Caco-2 (cell line): ENCODE measurements at places on chromosomes 12 and 14.

DNA sequence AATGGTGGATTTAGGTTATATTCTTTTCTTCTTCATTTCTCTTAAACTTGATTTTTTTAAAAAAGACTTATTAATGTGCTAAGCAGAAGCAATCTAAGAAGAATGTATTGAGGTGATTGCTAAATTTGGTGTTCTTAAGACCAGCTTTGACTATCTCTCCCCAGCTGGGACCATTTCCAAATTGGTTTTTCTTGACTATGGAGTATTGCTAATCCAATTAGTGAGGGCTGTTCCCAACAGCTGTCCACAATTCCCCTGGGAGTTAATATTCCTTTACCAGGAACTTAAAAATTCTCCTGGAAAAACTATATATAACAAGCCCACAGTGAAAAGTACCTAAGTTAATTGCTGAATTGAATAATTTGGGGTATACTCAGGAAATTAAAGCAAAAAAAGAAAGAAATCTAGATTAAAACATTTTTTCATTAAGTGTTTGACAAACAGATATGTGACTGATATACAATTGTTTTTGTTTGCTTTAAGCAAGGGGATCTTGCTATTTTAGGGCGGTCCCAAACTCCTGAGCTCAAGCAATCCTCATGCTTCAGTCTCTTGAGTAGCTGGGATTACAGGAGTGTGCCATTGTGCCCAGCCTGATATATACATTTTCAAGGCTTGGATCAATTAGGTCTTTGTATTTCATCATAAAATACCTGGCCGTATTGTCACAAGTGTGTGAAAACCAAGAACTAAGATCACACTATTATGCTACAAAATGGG is 105.0 kb downstream of the FAR2 start:
- no peak for DNase-seq
- H3K4me3 ChIP-seq: no peak overlapping the region
- H3K36me3 ChIP-seq: no peaks in the 10 kb centered on the region
- no peaks in the 10 kb centered on the region for H3K4me1 ChIP-seq
- no peaks in the 10 kb centered on the region for H3K27me3 ChIP-seq

DNA sequence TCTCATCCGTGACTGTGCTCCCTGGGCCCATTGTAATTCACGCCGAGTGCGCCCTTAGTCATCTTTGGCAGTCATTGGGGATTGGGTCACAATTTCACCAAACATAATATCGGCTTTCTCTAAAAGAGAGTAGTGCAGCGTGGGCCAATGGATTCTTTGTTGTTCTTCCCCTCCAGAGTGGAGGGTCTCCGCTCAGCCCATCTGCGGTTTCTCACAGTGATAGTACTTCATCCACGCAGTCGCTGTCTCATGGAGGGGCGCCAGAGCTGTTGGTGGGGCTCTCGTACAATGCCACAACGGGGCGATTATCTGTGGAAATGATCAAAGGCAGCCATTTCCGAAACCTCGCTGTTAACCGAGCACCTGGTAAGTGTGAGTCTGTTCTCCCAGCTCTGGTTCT is 321.8 kb downstream of the SNAPC1 start:
- H3K27me3 ChIP-seq: no peaks in the 10 kb centered on the region
- DNase-seq: no peak
- H3K4me1 ChIP-seq: no peaks in the 10 kb centered on the region

GRCh38 chr12:25714198-25714984 is 161.3 kb upstream of the LMNTD1 start:
- H3K4me1 ChIP-seq: no peaks in the 10 kb centered on the region
- no peak for DNase-seq
- no peak overlapping the region for H3K27ac ChIP-seq
- no peaks in the 10 kb centered on the region for H3K36me3 ChIP-seq

- H3K4me3 ChIP-seq: no peak overlapping the region
- peaks cover 7% of the 10 kb centered on the region; the same call in 1 of the 2 replicates for H3K4me1 ChIP-seq
- H3K27ac ChIP-seq: no peak overlapping the region
Observed at GRCh38 chr12:101671157-101671791, 26.2 kb upstream of the CHPT1 start.

DNA sequence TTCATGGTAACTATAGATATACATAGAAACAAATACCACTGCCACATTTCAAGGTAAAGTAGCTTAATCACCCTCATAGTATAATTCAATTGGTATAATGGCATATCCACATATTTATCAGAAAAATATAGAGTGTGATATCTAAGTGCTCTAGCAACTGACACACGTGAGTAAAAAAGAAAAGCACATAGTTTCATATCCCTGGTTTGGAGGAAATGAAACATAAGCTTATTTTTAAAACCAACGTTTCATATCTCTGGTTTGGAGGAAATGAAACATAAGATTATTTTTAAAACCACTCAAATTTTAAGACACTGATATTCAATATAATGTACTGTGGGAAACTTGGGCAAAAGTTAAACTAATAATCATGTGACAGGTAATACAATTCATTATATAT is 2.1 kb downstream of the OR6C70 start:
- DNase-seq: no peak
- H3K27me3 ChIP-seq: no peaks in the 10 kb centered on the region; the same call in 1 of the 2 replicates
- H3K27ac ChIP-seq: no peak overlapping the region

DNA sequence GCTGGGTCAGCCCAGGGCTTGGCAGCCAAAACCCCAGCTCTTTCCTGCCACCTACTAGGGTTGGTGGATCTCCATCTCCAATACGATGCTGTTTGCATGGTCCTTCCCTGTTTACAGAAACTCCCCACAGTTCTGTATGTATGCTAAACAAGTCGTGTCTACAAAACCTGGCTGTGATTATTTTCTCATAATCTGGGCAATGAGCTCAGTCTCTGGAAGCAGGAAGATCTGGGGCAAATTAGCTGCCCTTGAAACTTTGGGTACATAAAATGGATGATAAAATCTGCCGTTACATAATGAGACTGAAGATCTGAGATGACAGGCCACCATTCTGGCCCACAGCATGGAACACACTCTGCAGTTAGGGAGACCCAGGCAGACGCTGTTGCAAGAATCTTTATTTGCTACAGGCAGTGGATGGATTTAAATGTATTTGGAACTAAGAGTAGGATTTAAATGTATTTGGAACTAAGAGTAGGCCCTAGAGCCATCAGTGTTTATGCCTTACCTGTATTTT is 31.7 kb downstream of the ACADS start:
- H3K4me1 ChIP-seq: no peaks in the 10 kb centered on the region
- DNase-seq: no peak
- no peaks in the 10 kb centered on the region for H3K36me3 ChIP-seq
- H3K27ac ChIP-seq: no peak overlapping the region
- no peak overlapping the region for H3K4me3 ChIP-seq

GRCh38 chr12:10456856-10457255 is 3.7 kb upstream of the KLRC1 start:
- H3K4me3 ChIP-seq: no peak overlapping the region
- H3K4me1 ChIP-seq: no peaks in the 10 kb centered on the region
- no peak overlapping the region for H3K27ac ChIP-seq
- no peaks in the 10 kb centered on the region for H3K36me3 ChIP-seq
- DNase-seq: no peak

- H3K36me3 ChIP-seq: no peaks in the 10 kb centered on the region; the same call in none of the 2 replicates
- no peaks in the 10 kb centered on the region for H3K27me3 ChIP-seq
- H3K4me1 ChIP-seq: peaks cover 4% of the 10 kb centered on the region; the same call in 1 of the 2 replicates
- H3K27ac ChIP-seq: peak overlapping the region; percentile 99
Observed at GRCh38 chr12:110403976-110404682, 621 bp upstream of the ANAPC7 start.

DNA sequence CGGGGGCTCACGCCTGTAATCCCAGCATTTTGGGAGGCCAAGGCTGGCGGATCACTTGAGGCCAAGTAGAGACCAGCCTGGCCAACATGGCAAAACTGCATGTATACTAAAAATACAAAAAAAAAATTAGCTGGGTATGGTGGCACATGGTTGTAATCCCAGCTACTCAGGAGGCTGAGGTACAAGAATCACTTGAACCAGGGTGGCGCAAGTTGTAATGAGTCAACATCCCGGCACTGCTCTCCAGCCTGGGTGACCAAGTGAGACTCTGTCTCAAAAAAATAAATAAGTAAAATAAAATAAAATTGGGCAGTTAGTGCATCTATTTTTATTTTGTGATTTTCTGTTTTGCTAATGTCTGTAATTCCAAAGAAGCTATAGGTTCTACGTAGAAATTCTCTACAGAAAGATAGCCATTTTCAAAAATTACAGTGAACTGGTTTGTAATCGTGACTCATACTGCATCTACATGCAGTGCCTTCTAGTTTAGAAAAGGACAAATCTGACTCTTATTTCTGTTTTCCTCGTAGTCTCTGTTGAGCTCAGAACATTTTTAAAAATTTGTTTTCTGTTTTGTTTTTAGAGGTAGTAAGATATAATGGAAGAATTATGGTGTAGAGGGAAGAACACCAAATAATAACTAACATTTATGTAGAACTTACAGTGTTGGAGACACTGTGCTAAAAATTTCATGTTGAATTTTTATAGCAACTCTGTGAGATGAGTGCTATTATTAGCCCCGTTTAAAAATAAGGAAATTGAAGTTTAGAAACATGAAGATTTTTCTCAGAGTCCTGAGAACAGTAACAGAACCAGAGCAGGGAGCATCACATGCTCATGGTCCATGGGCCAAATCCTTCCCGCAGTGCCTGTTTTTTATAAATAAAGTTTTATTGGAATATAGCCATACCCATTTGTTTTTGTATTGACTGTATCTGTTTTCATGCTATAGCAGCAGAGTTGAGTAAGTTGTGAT is 201.2 kb downstream of the SYNE2 start:
- no peak overlapping the region for H3K4me3 ChIP-seq
- H3K4me1 ChIP-seq: no peaks in the 10 kb centered on the region
- H3K27ac ChIP-seq: no peak overlapping the region
- H3K36me3 ChIP-seq: no peaks in the 10 kb centered on the region
- DNase-seq: no peak

DNA sequence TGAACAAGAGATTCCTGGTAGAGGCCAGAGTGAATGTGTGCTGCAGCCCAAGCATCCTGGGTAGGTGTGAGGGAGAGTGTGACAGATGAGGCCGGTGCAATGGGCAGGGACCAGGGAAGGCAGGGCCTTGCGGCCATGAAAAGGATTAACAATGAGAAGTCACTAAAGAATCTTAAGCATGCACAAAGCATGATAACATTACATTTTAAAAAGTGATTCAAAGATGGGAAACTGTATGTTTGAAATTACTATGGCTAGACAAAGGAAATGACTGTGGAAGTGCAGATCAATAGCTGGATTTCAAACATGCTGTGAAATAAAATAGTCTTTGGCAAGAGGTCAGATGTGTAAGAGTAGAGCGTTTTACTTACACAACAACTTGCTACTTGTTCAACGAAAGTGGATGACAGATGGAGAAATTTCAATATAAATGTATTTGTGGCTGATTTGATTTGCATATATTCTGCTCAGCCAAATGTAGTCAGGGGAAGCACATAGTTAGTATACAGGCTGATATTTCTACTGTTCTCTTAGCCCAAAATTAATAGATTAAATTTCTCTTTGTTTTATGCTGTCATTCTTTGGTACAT is 175.5 kb downstream of the CCDC59 start:
- H3K27me3 ChIP-seq: no peaks in the 10 kb centered on the region
- peak; percentile 11 for DNase-seq
- H3K4me1 ChIP-seq: no peaks in the 10 kb centered on the region
- no peaks in the 10 kb centered on the region for H3K36me3 ChIP-seq
